AG04449 (cell line): ENCODE measurements at places on chromosomes 7 and 10.

GRCh38 chr7:13185139-13185538, 497.7 kb downstream of the ARL4A start:
- no peak for DNase-seq

GRCh38 chr7:82210416-82211184, 233.0 kb downstream of the CACNA2D1 start:
- DNase-seq: no peak

DNA sequence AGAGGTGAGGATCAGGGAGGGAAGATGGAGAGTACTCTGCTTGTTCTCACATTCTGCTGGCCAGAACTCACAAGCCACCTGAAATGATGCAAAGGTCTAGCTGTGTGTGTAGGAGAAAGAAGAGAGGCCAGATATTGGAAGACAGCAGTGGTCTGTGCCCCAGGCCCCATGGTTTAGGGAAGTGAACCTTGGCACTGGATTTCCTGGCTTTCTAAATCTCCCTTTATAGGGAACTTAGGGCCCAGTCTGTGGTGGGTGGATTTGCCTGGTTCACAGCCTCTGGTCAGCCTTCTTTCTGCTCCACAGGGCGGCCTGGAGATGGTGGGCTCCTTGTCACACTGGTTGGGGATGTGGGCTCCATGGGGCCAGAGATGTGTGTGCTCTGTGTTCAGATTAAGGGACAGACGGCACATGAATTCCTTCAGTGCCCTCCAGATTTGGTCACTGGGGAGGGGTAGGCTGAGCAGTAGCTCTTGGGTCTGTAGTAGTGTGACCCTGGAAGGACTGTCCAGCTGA, 9.5 kb upstream of the SH2D4B start:
- DNase-seq: no peak

DNA sequence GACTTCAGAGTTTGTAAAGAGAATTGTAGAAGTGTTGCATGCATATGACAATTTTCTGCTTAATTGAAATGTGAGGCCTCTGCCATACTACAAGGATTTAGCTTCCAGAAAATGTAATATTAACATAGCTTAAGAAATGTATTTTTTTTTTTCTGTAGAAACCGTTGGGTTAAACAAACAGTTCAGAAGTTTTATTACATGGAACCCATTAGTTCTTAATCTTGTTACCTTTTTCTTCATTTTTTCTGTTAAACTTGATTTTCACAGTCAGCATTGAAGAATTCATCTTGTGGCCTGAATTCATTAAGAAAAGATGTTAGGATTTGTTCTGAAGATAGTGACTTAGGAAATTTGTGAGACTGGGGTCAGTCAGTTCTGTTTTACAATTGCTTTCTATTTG, 4.9 kb downstream of the PTEN start:
- DNase-seq: no peak

GRCh38 chr7:99267841-99268576, 4.6 kb upstream of the MYH16 start:
- DNase-seq: no peak

DNA sequence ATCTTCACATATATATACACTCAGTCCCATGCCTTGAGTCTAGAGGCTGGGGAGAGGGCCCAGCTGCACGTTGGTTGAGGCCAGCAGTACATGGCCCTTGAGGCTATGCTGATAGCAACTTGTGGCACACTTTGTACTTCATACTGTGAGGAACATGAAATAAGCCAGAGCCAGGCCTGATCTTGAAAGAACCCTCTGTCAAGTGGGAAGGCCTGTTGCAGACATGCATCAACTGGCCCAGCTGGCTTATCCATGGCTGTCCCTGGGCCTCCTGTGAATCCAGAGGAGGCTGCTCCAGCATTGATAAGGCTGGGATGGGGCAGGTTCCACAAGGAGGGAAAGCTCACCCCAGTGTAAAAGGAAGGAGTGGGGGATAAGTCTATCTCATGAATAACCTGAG, 140.4 kb downstream of the NRF1 start:
- no peak for DNase-seq

- DNase-seq: no peak
Measured at GRCh38 chr10:49655099-49655498, 24.4 kb upstream of the C10orf53 start.

GRCh38 chr10:122078965-122079795, 90.2 kb downstream of the TACC2 start:
- no peak for DNase-seq

- DNase-seq: no peak
Measured at GRCh38 chr7:94434042-94434441, 39.3 kb downstream of the COL1A2 start.

GRCh38 chr10:66025186-66025585, 900.6 kb upstream of the LRRTM3 start:
- no peak for DNase-seq

DNA sequence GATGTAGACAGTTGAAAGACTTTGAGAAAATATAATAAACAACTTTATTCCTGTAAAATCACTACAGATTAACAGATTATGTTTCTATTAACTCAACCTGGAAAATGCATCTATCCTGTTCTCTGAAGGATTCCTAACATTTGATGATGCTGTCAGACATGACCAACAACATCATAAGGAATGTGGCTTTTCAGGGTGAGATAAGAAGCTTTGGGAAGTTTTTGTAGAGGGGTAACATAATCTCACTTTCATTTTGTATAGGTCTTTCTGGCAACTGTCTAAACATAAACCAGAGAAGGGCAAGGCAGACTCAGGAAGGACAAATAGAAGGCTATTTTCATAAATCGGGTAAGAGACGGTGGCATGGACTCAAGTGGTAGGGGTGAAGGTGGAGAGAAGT, 112.2 kb downstream of the TES start:
- DNase-seq: no peak

DNA sequence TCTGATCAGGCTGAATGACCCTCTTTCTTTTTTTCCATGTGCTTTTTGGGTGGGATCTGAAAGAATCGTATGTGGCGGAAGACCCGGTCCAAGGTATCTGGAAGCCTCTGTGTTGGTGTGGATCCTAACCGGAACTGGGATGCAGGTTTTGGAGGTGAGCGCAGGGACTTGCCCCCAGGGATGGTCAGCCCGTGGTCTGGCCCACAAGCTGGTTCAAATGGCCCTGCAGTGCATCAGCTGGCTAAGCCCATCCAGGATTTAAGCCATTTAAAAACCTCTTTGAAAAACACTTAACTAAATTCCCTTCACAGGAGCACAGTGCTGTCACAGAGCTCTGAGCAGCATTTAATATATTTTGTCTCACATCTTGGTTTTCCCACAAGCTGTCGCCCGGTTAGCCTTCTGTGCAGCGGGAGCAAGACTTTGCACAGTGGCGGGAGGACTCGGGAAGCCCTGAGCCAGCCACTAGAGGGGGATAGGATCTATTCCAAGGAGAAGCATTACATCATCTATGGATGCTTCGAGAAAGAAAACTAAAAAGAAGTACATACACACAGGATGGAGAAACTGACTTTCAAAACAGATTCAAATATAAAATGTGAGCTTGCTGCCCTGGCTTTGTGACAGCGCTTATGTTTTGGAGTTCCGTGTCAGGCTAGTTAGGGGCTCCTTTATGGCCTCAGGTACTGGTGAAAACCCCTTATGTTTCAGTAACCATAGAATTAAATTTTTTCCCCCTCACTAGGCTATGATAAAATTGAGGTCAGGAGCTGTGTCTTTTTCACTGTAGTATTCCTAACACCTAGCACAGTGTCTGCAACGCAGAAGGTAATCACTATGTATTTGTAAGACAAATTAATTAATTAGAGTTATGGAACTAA, 11.3 kb downstream of the CPA2 start:
- no peak for DNase-seq

DNA sequence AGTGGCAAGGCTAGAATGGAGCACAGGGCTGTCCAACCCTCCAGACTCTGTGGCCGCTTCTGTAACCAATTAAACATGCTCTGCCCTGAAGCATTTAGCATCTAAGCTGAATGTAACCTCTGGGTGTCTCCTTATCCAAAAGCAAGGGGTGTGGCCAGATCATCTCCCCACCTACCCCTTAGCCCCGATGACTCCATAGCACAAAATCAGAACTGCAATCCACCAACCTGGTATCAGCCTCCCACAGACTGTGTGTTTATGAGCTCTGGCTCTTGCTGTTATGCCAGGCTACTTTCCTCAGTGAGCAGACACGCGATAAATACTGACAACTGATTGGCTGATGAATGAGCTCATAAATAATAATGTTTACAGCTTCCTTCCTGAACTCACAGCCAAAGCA, 3.2 kb downstream of the FRMD4A start:
- no peak for DNase-seq

- no peak for DNase-seq
Measured at GRCh38 chr10:121803611-121804010, 124.2 kb downstream of the ATE1 start.

- DNase-seq: no peak
Measured at GRCh38 chr7:23369100-23369499, 70.0 kb downstream of the MALSU1 start.

DNA sequence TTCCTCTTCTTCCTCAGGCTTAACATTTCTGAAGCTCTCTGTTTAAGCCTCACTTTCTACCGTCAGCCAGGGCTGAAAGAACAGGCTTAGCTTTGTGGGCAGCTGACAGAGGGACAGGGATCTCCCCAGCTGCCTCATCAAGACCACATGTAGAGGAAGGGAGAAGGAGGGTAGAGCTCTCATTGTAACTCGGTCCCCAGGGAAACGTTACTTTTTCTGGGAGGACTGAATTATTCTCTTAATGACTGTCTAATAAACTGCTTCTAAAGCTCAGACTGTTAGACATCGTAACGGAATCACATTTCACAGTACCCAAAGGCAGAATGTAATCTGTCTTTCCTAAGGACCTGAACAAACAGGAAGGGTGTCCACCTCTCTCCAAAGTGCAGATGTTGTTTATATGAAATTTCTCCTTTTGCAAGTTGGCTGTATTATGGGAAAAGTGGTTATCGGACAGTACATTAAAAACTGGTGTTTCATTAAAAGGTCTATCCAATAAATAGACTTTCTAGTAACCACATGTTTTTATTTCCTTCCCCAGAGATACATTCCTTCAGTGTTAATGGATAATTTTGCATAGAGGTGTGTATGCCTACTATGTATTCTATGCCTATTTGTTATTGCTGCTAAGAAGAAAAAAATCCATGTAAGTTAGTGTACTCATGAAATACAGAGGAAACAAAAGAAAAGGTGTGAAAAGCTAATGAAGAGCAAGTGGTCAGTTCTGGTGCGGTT, 144.2 kb downstream of the CTTNBP2 start:
- no peak for DNase-seq

GRCh38 chr10:56646329-56647111, 285.5 kb upstream of the ZWINT start:
- no peak for DNase-seq

DNA sequence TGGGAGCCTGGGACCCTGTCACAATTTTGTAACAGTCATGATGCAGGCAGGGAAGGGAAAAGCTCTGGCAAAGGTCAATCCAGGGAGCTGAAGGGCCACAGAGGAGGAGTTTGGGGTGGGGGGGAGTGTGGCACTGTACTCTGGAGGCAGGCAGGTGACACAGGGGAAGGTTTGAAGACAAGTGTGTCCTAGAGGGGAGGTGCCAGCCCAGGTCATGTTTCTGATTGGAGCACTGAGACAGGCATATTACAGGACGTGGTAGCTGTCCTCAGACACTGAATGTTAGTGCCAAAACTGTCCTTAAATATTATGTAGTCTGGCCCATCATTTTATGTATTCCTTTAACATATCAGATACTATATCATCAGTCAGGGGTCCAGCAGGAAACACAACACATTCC, 75.6 kb upstream of the LRRC4 start:
- no peak for DNase-seq

- no peak for DNase-seq
Measured at GRCh38 chr10:127996586-127996985, 89.7 kb downstream of the PTPRE start.

- no peak for DNase-seq
Measured at GRCh38 chr10:22253580-22253882, 35.7 kb upstream of the EBLN1 start.

- no peak for DNase-seq
Measured at GRCh38 chr10:17237149-17237527, 9.1 kb downstream of the VIM start.

- no peak for DNase-seq
Measured at GRCh38 chr10:100877461-100877850, 35.3 kb upstream of the SLF2 start.

- DNase-seq: no peak
Measured at GRCh38 chr10:132392811-132393694, 3.9 kb upstream of the PWWP2B start.

- DNase-seq: peak; percentile 42
Measured at GRCh38 chr7:78260826-78261225, 462.3 kb downstream of the PHTF2 start.

DNA sequence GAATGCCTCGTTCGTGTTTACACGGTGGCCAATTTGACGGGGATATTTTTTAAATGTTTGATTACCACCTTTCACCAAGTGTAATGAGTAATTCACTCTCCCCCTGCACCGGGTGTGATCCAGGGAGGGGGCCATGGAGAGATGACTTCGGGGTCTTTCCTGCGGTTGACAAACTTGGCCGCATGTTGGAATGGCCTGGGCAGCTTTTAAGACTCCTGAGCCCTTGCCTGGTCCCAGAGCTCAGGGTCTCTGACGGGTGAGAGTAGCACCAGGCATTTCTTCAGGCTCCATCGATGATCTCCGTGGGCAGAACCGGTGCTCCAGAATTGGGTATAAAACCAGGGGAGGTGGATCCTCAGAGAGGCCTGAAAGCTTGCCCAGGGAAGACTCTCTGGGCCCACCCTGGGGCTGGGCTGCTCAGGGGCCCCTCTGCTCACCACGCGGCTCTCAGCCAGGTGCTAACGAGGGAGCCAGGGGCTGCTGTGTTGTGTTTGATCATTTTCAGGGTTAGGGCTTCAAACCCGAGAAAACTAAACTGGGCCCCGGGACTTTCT, 882 bp downstream of the ZNF282 start:
- no peak for DNase-seq
